Posterior vena cava (tissue), 2 donors: ENCODE measurements at places on chromosomes 12 and 14. TPM values are rescaled to one million over a fixed set of nuclear protein-coding genes. Genes with fewer than 3 reads are reported as not detected.

The SETD1B gene
- total RNA-seq: 20.9 TPM

- DNase-seq: peak; percentile 54
Measured at GRCh38 chr12:109770104-109770860, 56.7 kb downstream of the FAM222A start.

DNA sequence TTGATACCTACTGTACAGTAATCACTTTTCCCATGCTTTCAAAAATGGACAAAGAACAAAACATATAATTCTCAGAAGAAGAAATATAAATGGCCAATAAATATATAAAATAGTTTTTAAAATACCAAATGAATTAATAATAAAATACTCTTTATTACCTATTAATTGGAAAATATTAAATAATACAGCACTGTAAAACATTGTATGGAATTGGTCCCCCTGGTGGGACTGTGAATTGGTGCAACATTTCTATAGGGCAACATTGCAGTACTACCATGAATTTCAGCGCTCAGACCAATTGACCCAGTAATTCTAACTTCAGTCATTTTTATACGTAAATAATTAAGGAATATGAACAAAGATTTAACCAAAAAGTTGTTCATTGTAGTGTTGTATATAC is 162.6 kb downstream of the PELI2 start:
- DNase-seq: no peak

- DNase-seq: peak; percentile 77
Measured at GRCh38 chr12:57139796-57140649, 7.4 kb downstream of the LRP1-AS start.

GRCh38 chr14:34794941-34795340 is 80.2 kb downstream of the BAZ1A start:
- DNase-seq: no peak

DNA sequence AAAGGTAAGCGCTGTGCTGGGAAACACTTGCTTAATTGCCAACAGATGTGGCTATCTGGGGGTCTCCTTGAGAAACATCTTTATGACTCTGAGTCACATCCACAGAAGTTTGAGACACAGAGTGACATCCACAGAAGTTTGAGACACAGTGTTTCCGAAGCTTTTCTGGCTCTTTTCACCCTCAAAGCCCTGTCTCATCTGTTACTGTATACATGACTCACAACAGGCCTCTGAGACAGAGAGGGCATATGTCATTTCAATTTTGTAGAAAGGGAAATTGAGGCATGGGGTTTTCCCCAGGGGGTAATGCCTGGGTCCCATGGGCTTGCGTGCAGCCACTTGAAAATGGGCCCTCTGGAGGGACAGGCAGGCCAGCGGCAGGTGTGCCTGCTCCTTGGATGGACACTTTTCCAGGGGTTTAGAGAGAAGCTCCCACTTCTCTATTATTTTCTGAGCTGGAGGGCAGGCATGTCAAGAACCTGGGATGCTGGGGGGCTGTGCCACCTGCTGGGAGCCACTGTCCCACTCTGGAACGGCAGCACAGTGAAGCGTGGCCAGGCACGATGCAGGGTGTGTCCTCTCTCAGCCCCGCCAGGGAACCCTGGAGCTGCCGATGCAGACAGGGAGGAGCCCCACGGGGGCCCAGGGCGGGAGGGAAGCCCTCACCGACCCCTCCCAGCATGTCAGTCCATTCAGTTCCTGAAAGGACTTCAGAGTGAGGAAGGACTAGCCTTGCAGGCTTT is 111.3 kb upstream of the FKBP4 start:
- DNase-seq: no peak

- no peak for DNase-seq
Measured at GRCh38 chr14:75312341-75312740, 33.7 kb downstream of the FOS start.

DNA sequence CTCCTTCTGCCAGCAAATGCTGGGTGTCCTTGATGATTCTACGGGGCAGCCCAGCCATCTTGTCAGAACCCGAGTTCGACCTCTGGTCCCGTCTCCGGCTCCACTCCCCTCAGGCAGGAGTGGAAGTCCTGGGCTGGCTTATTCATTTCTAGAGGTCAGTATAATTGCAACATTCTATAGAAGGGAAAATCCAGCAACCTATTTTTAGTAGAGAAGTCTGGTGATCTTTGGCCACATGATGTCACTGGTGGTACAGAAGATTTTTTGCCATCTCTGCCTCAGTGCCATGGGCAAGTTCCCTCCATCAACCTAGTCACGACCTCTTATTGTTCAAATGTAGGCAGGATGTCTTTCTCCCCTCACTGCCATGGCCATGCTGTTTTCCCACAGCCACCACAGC is 22.4 kb downstream of the OR10G2 start:
- DNase-seq: no peak
